ENCODE measurements at places on chromosomes 3 and 15. TPM values are rescaled to one million over a fixed set of nuclear protein-coding genes. Genes with fewer than 3 reads are reported as not detected.

The CYP19A1 gene
- 6.8 TPM for total RNA-seq

The PIERCE2 gene
- 4.1 TPM for total RNA-seq

The KIF7 gene
- total RNA-seq = 9.0 TPM

- no peak for DNase-seq
Observed at GRCh38 chr15:72833561-72833960, 50.0 kb upstream of the ADPGK start.

- DNase-seq = no peak
Observed at GRCh38 chr3:173770011-173770410, 372.5 kb downstream of the NLGN1 start.

- no peak for DNase-seq
Observed at GRCh38 chr3:13219077-13219901, 146.1 kb upstream of the IQSEC1 start.

GRCh38 chr3:37945156-37945806 lies 45.3 kb upstream of the VILL start:
- DNase-seq = no peak

GRCh38 chr15:90592131-90592881 lies 62.6 kb downstream of the CRTC3 start:
- no peak for DNase-seq

DNA sequence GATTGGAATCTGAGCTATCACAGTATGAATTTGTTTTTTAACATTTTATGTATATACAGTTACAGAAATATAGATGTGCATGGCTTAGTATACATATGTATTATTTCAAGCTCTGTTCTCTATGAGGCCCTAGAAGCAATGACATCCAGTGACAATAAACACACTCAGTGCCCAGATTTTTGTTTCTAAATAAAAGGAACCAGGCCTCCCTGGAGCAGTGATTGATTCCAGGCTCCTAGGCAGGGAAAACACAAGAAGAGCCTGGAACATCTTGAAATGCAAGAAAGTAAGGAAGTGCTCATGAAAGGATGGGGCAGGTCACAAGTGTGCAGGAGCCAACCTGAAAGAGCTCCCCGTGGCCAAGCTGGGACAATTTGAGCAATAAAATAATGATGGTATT lies 18.5 kb upstream of the CGNL1 start:
- no peak for DNase-seq

Data from omental fat pad (tissue), 4 donors.